HS-5 (cell line): ENCODE measurements at places on chromosomes 2 and 18.

DNA sequence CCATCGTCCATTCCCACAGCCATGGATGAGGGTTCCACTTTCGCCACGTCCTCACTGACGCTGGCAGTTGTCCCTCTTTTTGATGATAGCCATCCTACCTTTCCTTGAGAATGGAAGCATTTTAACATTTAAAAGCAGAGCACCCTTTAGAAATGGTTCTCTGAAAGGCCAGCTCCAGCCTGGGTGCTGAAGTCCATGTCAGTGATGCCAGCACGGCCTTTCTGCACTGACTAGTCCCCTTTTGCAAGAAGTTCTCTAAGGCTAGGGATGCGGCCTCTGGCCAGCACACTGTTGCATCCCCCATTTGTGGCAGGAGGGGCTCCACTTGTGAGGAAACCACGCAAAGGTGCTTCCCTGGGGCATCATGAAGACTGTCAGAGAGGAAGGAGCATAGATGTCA is 203.5 kb downstream of the MGAT5 start:
- DNase-seq, result no peak

- DNase-seq, result no peak
Observed at GRCh38 chr2:100141906-100142305, 484 bp downstream of the AFF3 start.

GRCh38 chr2:70258532-70258875 is 567 bp downstream of the PCYOX1 start:
- DNase-seq, result no peak

- no peak for DNase-seq
Observed at GRCh38 chr2:179252423-179252822, 12.2 kb downstream of the SESTD1 start.

- DNase-seq, result no peak
Observed at GRCh38 chr2:26245231-26245732, 543 bp downstream of the HADHB start.
